ENCODE measurements at places on chromosomes 4 and X. TPM values are rescaled to one million over a fixed set of nuclear protein-coding genes. Genes with fewer than 3 reads are reported as not detected.

PCDH19 gene
- 3.8 TPM for polyA plus RNA-seq

DNA sequence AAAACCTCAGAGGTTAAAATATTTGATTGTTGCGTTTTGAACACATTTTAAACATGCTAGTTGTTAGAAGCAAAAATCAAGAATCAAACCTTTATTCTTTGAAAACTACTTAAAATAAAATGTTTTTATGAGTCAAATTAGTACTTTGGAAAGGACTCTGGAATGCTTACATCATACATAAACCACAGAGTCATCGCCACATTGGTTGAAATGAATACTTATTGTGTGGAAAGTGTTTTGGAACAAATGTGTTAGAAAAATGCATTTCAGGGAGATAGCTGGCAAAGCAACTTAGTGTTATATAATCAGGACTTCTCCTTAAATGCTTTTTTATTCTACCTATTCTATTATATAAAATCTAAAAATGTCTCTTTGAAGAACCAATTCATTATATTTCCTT, 49.4 kb upstream of the CAMK2D start:
- DNase-seq = no peak

- DNase-seq = no peak
Measured at GRCh38 chr4:1572521-1572920, 111.6 kb downstream of the FAM53A start.

- DNase-seq = no peak
Measured at GRCh38 chr4:159504684-159505083, 401.8 kb downstream of the RAPGEF2 start.

DNA sequence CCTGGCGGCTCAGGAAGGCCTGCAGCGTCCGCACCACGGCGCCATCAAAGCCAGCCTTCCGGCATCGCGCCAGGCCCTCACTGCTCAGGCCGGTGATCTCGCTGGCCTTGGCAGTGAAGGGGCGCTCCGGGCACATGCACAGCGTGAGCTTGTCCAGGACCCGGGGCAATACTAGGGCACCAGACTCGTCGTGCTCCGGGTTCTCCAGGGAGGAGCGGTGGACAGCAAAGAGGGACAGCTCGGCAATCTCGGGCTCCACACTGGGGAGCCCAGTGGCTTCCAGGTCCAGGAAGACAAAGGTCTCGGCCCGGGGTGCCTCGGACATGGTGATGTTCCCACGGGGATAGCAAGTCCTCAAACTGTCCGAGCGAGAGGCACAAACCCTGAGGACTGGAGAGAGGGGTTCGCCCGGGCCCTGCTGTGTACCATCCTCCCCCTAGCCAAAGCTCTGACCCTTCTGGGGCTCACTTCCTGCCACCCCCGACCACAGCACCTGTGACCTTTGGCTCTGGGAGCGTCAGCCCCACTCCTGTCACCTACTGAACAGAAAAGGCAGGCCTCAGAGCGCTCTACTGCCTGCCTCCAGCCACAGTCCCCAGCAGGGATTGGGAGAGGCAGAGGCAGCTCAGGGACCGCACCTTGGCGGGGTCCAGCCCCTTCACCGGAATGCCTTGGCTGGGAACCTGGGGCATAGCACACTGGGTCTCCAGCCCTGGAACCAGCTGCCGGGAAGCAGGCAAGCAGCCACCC, 575 bp downstream of the TREX2 start:
- DNase-seq = no peak

Measured in forelimb muscle (tissue), 1 donor.